ENCODE measurements at places on chromosomes 1 and 21.
A peak's percentile ranks its signal among the peaks of the same experiment; 100 is the strongest.

GRCh38 chr1:111249960-111250359 is 22.4 kb downstream of the CHI3L2 start:
- DNase-seq = no peak

- peak; percentile 11 for DNase-seq
Measured at GRCh38 chr1:107196973-107197562, 56.2 kb downstream of the NTNG1 start.

- no peak for DNase-seq
Measured at GRCh38 chr1:41582004-41582325, 97.5 kb upstream of the EDN2 start.

- DNase-seq = no peak
Measured at GRCh38 chr1:184035719-184036516, 1.6 kb downstream of the COLGALT2 start.

DNA sequence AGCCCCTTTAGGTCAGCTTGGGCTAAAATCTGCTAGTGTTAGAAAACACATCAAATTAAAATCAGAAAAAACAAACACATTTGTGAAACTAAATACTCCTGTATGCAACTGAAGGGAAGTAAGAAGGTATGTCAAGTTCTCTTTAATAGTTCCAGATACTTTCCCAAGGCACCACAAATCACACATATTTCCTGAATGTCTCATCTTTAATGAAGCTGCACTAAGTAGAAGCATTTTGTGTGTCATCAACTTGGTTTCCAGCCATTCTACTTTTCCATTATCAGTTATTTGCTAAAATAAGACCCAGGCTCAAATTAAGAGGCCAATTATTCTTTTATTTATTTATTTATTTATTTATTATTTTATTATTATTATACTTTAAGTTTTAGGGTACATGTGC is 34.7 kb downstream of the CRB1 start:
- DNase-seq = no peak

DNA sequence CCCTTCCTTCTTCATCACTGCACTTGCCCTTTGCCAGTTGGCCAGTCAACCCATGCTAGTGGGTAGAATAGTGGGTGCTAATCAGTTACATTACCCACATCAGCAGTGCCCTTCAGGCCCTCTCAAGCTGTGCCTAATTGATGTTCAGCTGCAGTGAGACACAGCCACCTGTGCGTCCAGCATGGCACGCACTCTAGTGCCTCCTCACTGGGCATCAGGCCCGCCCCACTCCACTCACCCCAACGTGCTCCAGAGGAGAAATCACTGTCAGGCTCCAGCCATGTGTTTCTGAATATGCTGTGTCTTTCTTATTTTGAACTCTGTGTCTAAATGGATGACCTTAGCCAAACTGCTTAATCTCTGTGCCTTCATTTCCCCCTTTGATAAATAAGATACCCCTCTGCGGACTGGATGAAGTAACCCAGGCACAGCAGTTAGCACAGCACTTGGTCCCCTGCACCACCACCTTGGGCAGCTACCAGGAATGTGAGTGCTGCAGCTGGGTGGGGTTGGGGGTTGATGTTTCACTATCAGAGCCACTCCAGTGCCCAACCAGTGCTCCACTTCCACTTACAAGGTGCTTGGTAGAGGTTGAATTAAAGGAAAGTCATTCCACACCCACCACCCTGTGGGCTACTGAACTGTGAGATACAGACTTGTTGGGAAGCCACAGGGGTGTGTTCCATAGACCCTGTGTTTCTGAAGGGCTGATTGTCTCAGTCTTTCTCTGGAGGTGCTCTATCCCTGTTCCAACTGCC is 8.9 kb upstream of the ADORA3 start:
- DNase-seq = no peak

GRCh38 chr21:34807146-34807880 is 138.5 kb downstream of the CLIC6 start:
- DNase-seq = no peak

DNA sequence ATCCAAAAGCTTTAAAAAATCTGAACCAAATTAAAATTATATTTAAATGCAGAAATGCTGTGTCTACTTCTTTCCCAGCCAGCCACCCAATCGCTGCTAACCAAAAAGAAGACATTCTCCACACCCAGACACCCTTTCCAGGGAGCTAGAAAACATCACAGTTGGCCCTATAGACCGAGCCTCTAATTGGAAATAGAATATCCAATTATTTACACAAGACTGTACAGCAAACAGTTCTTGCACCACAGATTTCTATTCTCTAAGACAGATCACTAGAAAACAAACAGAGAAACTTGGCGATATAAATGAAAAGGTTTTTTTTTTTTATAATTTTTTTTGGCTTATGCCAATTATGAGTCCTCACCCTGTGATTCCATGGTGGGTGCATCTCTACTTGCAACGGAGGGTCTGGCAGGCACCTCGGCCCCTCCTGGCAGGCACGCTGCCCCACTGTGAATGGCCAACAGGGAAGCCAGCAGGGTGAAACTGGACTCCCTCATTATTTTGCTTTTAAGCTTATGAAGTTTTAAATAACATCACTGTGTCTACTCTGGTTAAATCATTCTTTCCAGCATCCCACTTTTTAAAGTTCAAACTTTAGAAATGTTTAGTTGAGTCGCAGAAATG is 29.2 kb downstream of the BCAR3 start:
- peak; percentile 82 for DNase-seq

DNA sequence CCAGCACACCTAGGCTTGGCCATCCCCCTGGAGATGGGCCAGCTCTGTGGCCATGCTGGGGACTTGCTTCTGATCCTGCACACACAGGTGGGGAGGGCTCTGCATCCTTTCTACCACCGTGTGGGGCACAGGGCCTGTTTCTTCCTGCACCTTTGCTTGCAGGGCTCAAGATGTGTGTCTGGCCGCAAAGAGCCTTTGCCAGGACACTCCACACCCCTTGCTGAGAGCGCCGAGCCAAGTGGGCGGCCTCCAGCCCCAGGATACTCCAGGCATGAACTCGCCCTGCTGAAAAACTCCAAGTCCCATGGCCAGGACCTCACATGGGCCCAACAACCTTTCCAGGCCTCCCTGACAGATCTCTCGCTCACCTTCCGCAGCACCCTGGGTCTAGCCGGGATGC is 11.6 kb upstream of the GPR153 start:
- no peak for DNase-seq

- DNase-seq = no peak
Measured at GRCh38 chr1:235901461-235901860, 34.8 kb upstream of the LYST start.

GRCh38 chr1:207084232-207084631 is 4.4 kb upstream of the C4BPB start:
- DNase-seq = no peak

DNA sequence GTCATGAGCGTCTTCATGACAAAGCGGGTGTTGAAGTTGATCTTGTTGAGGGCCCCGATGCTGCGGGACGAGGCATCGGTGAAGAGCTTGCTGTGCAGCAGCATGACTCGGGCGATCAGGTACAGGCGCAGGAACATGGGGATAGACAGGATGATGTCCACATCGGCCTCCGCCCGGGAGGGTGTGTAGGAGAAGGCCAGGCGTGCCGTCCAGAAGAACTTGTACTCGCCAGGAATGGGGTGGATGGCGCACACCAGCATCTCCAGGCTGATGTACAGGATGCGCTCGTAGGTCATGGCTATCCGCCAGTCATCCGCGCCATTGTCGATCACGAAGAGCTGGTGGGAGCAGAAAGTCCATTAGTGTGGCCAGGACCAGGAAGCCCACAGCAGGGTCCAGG is 98.0 kb downstream of the KCNN3 start:
- DNase-seq = no peak

GRCh38 chr1:237975376-237975775 is 84.7 kb upstream of the ZP4 start:
- no peak for DNase-seq

GRCh38 chr1:207817778-207818751 is 66.2 kb downstream of the CD46 start:
- DNase-seq = no peak

DNA sequence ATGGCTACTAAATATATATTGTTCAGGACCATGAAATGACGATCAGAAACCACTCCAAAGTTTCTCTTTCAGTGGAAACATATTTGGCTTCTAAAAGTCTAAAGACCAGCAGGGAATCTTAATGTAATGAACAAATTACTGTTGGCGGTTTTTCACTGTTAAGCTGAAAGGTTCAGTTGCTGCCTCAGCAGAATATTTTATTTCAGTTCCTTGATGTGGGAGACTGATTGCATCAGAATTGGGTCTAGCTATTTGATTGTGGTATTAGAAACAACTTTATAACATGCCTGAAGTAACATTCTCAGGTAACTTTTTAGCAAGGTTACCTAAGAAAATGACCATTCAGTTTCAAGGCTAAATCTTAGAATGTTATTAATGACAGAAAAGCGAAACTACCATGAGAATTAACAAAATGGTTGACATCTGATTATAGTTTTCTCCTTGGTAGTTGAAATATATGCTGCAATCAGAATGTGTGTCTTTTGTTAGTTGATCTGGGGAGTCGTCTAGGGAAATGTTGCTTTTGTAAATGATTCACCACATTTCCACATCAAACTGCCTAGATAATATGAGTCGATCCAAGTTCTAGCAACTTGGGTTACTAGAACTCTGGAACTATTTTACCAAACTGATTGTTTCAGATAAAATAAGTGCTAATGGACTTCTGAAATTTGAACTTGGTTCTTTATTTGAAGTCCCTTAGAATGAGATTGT is 200.4 kb downstream of the HMCN1 start:
- DNase-seq = no peak

- DNase-seq = no peak
Measured at GRCh38 chr1:115453666-115454065, 115.6 kb upstream of the NGF start.

- no peak for DNase-seq
Measured at GRCh38 chr1:56376188-56376984, 203.0 kb downstream of the PLPP3 start.

GRCh38 chr1:96713649-96714048 is 7.9 kb upstream of the PTBP2 start:
- no peak for DNase-seq

GRCh38 chr1:2480986-2481364 is 4.9 kb downstream of the PLCH2 start:
- DNase-seq = no peak

DNA sequence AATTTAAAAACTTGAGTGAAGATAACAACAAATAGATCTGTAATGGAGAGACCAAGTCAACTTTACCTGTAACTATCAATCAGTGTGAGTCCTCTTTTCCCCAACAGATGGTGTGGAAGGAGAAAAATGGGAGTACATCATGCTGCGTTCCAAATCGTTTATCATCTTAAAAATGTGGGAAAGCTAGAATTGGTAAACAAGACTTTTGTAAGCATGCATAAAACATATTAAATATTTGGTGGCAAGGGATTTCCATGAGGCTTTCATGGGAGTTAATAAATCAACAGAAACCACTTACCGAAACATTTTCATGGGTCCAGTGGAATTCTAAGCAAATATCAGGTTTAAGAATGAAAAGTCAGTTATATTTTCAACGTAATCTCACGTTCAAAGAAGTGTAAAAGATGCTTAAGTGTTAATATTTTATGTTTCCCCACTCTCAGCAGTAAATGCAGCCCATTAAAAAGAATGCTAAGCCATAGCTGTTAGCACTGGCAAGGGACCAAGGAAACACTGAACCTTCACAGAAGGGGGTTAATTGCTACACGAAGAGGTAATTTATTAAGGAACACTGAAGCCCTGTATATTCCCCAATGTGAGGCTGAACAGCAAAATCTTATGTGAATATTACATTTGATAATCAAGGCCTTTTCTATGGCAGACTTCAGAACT is 117.0 kb downstream of the ZC3H11B start:
- DNase-seq = no peak

DNA sequence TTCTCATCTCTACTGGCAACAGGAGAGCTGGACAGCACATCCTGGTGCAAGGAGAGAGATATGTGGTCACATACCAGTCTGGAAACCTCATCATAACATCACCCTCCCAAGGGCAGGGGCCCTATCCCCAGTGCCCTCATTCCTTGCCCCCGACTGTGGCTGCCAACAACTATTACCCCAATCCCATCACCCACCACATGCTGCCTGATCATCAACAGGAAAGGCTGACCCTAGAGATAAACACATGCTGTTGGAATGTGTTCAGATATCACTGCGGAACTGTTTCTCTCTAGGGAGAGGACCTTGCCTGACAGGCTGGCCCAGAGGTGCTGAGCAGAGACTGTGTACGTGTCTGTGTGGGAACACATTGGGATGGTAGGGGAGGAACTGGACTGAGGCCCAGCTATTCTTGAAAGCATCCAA is 4.5 kb upstream of the INKA2 start:
- DNase-seq = no peak

GRCh38 chr1:101236516-101237228 is at the start of gene S1PR1:
Gene S1PR1, plus strand, starts transcription at chr1:101237019. Its CDS starts 1,966 bp downstream, at chr1:101238985.
- peak; percentile 21 for DNase-seq

- no peak for DNase-seq
Measured at GRCh38 chr1:228166170-228166936, 749 bp downstream of the IBA57 start.

- no peak for DNase-seq
Measured at GRCh38 chr1:165254896-165255625, 101.5 kb downstream of the LMX1A start.

DNA sequence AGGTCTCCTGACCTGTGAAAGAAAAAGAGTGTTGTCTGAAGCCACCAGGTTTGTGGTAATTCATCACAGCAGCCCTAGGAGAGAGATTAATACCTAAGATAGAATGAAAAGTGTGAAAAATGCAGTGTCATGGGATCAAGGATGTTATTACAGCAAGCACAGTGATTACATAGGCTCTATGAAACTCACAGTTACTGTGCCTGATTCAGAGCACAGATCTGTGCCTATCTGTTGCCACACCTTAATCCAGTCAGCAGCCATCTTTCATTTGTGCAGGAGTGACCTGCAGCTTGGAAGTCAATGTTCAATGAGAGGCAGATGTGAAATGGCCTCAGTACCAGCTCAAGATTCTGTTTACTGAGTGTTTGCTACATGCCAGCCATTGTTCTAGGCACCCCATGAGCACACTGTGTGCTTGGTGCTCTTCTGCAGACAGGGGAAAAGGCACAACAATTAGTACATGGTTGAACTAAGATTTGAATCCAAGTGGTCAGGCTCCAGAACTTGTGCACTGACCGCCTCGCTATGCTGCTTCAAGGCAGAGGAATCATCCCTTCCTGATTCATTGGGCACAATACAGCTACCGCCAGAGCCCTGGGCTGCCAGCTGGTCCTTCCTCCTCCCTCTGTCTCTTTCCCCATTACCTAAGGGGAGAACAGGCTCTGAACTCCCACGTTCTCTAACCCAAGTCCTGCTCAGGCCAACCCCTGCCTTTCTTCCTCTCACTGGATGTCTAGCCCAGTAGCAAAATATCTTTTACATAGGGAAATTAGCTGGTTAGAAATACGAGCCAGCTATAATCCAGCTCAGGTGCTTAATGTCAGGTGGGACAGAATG is 56.3 kb upstream of the NEK2 start:
- DNase-seq = peak; percentile 79

DNA sequence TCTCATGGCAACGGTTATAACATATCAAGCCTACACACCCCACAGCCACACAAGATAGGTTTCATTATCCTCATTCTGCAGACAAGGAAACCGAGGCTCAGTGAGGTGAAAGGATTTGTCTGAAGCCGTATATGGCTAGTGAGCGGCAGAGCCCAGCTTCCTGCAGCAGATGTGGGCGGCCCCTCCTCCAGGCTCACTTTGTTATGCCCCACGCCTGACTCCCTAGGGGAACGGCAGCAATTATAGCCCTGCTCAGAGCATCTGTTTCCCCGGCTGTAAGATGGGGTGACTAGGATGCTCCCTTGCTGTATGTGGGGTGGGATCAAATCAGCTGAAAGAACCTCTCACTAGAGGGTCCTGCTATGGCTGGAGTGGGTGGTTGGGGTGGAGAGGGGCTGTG is 22.1 kb downstream of the GRHL3 start:
- no peak for DNase-seq

Measured in NCI-H510A treated with DMSO at 0.1 percent for 48 hours (cell line).